MM.1S (cell line): ENCODE measurements at places on chromosomes 6 and 20.

- DNase-seq = no peak
Observed at GRCh38 chr6:13522656-13523055, 35.3 kb upstream of the GFOD1 start.

GRCh38 chr6:161303628-161304340, 29.9 kb upstream of the AGPAT4 start:
- DNase-seq = no peak

- DNase-seq = no peak
Observed at GRCh38 chr20:57744206-57744605, 34.4 kb upstream of the PMEPA1 start.

DNA sequence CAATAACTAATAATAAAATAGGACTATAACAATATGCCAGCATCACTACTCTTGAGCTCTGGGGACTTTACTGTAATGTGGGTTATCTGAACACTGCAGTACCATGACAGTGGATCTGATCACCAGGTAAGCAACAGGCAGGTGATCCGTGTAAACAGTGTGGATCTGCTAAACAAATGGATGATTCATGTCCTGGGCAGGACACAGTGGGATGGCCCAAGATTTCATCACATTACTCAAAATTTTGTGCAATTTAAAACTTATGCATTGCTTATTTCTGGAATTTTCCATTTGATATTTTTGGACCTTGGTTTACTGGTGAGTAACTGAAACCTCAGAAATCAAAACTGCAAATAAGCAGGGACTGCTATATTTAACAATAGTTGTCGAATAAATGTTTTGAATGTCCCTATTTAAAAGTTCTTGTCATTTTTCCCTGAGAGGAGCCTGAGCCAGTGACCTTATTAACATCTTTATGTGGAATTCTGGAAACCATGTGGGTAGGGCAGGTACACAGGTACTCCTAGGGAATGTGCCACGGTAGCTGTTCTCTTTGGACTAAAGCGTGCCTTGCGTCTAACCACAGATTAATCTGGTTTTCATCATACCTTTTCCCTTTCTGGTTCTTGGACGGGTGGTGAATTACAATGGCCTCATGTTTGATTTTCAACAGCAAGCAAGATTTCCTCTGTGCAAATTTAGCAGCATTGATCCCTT, 214.5 kb upstream of the SASH1 start:
- no peak for DNase-seq

DNA sequence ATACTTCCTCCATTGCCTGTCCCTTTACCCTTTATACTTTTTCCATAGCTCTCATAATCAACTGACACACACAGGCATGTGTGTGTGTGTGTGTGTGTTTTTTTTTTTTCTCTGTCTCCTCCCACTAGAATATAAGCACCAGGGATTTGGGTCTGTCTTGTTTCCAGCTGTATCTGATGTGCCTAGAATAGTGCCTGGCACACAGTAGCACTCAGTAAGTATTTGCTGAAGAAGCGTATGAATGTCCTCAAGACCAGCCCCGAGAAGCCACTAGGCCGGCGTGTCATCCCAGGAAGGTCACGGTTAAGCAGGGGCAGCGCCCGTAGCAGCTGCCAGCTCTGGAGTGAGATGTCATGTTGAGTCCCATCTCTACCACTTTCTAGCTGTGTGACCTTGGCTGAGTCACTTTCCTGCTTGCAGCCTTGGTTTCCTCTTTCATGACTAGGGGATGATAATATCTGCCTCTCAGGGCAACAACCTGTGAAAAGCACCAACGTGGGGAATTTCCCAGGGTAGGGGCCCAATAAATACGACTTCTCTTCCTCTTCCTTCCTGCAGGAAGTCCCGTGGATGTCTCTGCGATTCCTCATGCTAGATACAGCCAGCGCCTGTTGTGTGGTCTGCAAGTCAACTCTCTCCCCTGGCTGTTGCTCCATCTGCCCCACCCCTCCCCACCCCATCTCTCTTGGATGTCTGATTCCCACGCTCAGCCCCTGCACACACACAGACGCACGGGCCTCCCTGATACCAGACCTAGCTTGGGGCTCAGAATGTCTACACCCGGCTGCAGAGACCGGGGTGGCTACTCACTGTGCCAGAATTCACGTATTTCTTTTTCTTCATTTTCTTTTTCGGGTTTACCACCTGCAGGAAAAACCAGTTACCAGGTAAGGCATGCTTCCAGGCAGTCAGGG, 58.1 kb downstream of the RAB44 start:
- DNase-seq = peak; percentile 70

DNA sequence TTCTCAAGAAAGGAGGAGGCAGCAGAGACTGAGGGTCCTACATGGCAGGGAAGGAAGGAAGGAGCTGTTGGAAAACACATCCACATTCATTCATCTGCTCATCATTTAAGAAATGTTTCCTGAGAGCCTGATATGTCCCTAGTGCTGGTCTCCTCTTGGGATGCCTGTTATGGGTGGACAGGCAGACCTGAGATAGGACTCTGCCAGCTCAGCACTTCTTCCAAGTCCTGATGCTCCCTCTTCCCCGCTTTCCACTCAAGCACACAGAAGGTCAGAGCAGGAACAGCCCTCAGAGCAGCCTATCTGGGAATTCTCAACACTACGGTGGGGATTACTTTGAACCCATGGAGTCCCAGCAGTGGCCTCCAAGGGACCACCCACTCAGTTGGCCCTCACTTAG, 8.0 kb upstream of the SIRPD start:
- no peak for DNase-seq

DNA sequence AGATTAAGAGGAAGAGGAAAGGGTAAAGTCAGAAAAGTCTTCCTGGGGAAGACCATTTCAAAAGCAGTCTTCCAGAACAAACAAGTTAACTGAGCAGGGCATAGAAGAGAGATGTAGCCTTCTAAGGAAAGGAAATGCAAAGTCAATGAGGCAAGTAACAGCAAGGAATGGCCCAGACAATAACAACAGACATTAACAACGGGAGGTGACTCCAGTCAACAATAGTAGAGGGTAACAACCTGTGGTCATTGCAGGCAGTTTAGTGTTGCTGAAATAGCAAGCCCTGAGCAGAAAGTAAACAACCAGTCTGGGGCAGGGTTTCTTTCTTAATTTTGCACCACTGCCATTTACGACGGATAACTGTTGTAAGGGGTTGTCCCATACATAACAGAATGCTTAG, 2.1 kb downstream of the MDN1 start:
- no peak for DNase-seq

DNA sequence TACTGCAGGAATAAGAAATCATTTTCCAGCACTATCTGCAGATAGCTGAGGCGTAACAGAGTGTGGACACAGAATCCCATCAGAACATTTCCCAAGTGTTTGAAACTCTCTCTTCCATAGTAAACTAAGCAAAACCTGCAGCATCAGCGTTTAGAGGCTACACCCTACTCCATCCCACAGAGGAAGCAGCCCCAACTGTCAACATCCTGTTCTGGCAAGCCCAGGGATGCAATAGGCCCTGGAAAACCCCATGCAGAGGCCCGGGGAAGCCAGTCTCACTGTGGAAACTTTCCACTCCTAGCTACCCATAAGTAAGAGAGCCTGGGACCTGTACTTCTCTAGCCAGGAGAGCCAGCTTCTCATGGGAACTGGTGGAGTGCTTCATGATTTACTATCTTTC, 129.4 kb downstream of the LY86 start:
- DNase-seq = no peak

- DNase-seq = no peak
Observed at GRCh38 chr6:67854098-67854497, 781.0 kb upstream of the ADGRB3 start.

- DNase-seq = no peak
Observed at GRCh38 chr6:38349221-38349620, 290.5 kb downstream of the BTBD9 start.

- no peak for DNase-seq
Observed at GRCh38 chr6:84035484-84035883, 1.9 kb downstream of the MRAP2 start.

DNA sequence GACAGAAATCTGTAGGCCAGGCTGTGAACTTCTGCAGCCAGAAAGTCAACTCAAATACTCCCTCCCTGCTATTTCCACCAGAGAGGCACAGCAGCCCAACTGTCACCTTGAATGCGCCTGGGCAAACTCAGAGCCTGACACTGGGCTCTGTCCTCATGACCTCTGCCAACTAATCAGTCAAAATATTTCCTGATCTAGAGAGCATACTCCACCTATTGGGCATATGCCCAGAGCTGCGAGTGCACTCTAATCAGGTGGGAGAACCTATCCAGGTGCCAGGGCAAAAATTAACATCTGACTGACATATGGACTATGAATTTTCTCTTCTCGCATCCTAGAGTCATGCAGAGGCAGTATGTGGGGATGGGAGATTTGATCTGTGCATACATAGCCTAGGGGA, 406.3 kb upstream of the RUNX2 start:
- no peak for DNase-seq

DNA sequence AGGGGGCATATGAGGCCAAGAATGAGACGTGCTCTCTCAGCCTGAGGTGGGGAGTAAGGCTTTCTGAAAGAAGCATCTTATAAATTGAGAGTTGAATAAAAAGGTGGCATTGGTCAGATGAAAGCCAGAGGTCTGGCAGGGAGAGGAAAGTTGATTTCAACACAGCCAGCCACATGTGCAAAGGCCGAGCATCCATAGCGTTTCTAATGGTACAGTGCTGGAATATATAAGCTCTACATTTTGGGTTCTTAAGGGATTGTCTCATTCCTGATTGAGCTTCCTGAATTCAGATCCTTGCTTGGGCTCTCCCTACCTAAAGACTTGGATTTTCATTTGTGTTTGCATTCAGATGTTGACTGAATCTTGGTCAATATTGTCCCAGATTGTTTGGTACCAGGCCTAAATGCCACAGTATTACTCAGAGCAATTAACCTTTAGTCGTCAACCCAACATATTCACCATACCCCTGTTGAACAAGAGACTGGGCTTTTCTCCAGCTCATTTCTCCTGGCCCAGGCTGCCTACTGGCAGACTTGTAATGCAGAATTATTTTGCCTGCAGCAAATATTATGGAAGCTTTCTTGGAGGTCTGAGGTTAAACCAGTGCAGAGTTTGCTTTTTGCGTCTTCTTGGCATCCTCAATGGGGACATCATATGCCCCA, 14.5 kb upstream of the BCAS1 start:
- DNase-seq = no peak

DNA sequence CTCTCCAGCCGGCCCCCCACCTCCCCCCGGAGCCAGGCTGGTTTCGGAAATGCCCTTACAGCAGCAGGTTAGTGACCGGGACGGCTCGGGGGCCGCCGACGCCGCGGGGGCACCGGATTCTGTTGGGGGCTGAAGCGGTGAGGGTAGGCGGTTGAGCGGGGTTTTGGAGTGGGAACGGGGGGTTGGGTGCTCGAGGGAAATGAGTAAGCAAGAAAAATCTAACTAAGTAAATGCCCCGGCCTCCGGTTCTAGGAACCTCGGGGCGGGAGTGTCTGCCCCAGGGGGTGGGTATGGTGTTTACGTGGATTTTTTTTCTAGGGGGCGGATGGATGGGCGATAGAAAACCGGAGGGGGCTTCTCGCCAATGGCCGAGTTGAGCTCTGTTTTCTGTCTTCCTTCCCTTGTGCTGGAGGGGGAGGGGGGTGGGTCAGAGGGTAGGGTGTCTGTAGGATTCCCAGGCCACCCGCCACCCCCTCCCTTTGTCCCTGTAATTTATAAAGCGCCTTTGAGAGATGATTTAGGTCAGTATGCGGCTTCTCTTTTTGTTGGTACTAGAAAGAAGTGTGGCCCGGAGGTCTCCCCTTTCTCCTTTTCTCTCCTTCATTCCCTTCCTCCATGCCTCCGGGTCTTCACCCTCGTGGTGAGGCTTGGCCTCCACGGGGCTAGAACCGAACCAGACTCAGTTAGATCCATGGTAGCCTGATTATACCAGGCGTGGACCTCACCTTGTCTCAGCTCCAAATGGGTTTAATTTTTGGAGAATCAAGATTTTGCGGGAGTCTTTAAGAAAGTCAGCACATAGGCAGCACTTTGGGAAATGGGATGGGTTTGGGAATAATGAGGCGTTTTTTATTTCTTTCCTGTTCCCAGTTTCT, 2.3 kb downstream of the E2F3 start:
- no peak for DNase-seq

DNA sequence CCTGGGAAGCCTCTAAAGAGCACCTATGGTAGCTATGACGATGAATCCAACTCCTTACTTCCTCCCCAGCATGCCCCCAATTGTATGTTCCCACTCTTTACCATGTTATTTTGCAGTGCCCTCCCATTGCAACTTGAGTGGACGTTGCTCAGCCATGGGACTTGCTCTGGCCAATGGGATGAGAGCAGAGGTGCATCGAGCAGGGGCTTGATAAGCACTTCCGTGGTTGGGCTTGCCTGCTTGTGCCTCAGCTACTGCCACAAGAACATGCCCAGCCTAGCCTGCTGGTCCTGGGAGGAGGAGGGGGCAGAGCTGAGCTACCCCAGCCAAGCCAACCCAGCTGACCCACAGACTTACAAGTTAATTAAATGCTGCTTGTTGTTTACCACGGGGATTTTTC, 71.1 kb upstream of the CTNNBL1 start:
- DNase-seq = no peak

DNA sequence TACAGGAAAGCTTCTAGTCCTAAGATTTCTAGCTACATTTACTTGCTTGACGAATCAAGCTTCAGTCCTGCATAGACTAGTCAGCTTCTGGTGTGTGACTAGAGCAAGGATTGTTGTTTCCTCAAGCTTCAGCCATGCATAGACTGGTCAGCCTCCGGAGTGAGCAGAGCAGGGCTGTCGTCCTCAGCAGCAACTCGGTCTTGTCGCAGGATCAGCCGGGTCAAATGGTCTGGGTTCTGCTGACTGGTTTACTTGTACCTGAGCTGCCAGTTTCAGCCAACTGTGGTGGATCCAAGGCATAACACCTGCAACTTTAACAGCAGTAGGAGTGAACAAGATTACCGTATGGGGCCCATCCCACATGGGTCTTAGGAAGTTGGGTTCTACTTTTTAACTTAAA, 10.8 kb upstream of the GMPR start:
- no peak for DNase-seq

- DNase-seq = peak; percentile 52
Observed at GRCh38 chr6:47631269-47631772, 67.1 kb upstream of the ADGRF4 start.

DNA sequence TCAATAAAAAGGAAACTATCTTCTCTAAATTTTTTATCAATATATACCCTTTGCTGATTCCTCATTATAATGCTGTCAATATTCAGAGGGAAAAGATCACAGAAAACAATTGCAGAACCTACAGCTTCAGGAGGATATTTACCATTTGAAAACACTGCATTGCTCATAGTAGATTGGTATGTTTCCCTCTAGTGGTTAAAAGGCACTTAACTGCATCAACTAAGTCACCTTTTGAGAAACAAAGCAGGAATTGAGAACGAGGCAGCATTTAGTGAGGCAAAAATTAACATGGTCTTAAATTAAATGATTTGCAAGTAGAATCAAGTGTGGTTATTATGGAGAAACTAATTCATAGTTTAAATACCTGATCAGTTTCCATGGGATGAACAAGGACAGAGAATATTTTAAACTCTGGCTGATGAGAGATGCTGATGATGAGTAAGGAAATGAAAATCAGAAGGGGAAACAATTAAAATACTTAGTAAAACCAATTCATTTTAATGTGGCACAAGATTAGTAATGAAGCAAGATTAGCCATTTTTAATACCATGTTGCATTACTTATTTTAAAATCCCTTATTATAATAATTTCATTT, 642.1 kb downstream of the EPHA7 start:
- peak; percentile 65 for DNase-seq
